Stimulated activated CD8-positive, alpha-beta memory T cell treated with anti-CD3 and anti-CD28 coated beads, Interleukin-15, amount 100 ng/mL, for 1 hour (primary cell): ENCODE measurements at places on chromosomes 7 and 10.

DNA sequence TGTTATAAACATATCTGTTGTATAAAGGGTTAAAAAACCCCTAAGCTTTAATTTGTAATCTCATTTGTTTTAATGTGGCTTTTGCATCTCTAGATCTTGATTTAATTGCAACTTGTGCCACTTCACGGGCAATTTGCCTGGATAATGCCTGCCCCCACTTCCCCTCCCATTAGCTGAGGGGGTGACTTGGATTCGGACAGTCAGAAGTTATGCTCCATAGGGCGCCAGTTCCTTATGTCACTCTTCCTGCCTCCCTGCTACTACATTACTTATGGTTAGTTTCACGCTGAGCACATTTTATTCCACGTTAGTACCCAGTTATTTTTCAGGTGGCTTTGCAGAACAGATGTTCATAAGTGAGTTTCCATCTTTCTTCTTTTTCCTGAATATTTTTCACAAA lies 1015.2 kb upstream of the PHF14 start:
- no peak for DNase-seq

DNA sequence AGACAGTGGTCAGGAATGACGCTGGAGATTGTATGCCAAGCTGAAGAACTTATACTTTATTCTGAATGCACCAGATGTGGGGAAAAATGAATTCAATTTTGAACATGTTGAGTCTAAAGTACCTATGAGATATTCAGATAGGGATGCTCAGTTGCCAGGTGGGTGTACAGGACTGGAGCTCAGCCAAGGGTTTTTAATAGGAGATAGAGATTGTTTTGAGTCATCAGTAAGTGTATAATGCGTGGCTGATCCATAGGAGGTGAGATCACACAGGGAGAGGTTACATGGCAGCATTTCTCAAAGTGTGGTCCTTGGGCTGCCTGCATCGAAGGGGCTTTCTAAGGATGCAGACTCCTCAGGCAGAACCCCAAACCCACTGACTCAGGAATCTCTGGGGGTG lies 6.8 kb upstream of the HIPK2 start:
- no peak for DNase-seq

- no peak for DNase-seq
These were observed 638.2 kb upstream of the IGFBP3 start for GRCh38 chr7:46559194-46559832.

DNA sequence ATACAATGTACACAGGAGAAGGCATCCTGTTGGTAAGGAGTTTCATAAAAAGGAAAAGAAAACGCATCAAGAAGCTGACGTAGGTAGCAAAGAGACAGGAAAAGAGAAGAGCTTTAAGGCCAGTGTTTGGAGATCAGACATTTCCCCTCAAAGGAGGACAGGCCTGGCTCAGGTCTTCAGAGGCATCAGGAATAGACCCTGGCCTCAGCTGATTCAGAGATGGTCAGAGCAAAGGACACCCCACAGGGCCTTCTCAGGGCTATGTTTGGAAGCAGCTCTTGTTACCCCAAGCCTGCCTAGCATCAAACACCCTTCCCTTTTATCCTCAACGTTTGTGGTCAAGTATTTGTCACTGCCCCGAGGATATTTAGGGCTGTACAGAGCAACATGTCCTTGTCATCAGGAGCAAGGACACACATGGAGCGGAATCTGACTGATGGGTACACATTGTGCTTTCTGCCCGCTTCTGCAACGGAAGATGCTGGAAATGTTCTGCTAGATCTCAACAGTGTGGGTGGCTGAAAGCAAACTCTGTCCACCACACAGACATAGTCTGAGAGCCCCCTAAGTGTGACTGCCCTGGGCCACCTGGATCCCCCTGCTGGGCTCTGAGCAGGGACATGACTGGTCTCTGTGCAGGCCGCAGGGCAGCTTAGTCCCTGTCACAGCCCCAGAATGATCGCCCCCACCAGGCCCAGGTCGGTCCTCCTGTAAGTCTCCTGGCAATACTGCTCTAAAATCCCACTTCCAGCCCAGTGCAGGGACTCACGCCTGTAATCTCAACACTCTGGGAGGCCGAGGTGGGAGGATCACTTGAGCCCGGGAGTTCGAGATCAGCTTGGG lies 1.0 kb upstream of the ZDHHC4 start:
- DNase-seq: no peak

DNA sequence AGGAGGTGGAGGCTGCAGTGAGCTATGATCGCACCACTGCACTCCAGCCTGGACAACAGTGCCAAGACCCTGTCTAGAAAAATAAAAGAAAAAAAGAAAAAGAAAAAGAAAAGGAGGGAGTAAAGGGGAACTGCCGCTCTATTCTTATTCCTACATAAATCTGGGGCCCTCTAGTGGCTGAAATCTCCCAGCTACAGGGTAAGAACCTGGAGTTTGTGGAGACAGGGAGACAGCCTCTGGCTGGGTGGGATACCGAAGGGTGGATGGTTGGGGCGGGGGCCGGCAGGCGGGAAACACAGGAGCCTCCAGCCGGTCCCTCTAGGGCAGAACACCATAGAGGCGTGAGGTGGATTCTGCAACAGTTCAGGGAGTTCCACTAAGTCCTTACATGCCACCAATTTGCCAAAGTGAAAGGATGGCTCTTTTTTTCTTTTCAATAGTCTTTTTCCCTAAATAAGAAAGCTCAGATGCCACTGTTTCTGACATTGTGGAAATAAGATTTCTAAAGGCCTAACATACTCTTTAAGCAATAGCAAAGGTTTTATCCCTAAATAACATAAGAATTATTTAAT lies 117.3 kb downstream of the SVIL start:
- no peak for DNase-seq

DNA sequence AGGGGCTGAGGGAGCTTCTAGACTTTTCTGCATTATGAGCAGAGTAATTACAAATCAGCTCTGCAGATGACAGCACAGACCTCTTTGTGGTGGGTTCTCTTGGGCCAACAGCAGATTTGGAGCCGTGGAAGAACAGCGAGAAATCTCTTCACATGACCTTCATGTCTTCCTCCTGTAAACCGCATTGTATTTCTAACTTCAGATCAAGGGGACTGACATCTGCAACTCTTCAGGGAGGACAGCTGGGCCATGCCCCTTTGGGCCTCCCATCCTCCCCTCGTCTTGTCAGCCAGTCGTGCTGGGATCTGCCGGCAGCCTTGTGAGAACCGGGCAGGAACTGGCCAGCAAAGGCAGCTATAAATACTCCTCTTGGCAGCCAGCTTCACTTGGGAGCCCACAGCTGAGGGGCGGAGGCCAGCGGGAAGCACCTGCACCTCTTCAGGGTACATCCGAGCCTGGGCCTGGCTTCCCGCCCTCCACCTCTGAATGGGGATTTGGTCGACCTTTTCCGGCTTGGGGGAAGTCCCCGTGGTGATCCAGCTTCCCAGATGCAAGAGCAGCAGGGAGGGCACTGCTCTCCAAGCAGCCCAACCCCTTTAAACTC lies 54.7 kb downstream of the STEAP1B start:
- no peak for DNase-seq

DNA sequence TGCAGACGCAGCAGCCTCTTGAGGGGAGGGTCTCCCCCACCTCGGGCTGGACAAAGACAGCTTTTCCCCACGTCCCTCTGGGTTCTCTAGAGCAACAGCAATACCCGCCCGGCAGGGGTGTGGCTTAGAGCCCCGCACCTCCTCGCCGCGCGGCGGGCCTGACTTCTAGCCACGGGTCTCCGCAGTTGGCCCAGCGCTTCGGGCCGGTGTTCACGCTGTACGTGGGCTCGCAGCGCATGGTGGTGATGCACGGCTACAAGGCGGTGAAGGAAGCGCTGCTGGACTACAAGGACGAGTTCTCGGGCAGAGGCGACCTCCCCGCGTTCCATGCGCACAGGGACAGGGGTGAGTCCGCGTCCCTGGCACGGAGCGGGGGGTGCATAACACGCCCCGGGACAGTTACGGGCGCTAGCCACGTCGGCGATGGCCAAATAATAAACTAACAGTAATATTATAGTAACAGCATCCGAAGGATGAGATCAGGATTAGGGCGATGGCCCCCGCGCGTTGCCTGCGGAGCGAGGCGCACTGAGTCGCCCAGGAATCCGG lies 1.2 kb downstream of the CYP2E1 start:
- DNase-seq: no peak

DNA sequence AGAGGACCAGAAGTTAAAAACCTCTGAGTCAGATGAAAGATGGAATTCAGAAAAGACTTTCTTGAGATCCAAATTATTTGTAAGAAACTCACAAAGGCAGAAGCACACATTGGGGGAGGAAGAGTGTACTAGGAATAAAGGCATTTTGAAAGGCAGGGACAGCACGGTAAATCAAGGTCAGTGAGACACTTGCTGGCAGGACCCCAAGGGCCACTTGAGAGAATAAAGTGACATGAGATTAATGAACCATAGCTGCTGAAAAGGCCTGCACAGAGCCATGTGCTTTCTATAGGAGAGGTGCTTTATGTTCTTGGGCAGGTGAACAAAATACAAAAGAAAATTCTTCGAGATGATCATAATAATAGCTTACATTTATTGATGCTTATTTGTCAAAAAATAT lies 929.9 kb upstream of the MBL2 start:
- no peak for DNase-seq

DNA sequence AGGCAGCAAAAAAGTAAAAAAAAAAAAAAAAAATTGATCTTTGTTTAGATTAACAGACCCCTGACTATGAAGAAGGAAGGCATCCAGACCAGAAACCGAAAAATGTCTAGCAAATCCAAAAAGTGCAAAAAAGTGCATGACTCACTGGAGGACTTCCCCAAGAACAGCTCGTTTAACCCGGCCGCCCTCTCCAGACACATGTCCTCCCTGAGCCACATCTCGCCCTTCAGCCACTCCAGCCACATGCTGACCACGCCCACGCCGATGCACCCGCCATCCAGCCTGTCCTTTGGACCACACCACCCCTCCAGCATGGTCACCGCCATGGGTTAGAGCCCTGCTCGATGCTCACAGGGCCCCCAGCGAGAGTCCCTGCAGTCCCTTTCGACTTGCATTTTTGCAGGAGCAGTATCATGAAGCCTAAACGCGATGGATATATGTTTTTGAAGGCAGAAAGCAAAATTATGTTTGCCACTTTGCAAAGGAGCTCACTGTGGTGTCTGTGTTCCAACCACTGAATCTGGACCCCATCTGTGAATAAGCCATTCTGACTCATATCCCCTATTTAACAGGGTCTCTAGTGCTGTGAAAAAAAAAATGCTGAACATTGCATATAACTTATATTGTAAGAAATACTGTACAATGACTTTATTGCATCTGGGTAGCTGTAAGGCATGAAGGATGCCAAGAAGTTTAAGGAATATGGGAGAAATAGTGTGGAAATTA lies 19.4 kb downstream of the GATA3 start:
- no peak for DNase-seq

- no peak for DNase-seq
These were observed 45.3 kb downstream of the STARD3NL start for GRCh38 chr7:38223306-38223705.

DNA sequence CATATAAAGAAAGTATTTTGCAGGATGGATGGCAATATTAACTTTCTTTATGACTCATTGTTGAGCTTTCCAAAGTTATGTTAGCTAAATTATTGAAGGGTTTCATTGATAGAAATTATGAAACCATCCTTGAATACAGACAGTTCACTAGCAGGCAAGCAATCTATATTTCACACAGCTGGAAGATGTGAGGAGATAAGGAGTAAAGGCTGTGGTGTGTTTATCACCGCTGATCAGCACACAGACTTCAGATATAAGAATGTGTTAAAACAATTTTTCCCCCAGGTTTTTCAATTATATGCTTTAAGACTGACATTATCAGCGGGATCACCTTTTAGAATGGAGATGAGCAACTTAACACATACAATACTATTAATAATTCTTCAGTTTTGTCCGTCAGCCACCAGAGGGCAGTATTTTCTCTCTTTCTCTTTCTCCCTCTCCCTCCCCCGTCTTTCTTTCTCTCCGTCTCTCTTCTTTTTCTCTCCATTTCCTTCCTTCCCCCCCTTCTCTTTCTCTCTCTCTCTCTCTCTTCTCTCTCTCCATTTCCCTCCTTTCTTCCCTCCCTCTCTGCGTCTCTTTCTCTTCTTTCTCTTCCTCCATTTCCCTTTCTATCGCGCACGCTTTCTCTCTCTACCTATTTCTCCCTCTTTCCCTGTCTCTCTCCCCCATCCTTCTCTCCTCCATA lies 62.9 kb upstream of the FAM171A1 start:
- DNase-seq: no peak

GRCh38 chr7:135372222-135372621 lies 137.7 kb downstream of the CNOT4 start:
- no peak for DNase-seq

GRCh38 chr7:130037703-130038102 lies 13.5 kb downstream of the ZC3HC1 start:
- no peak for DNase-seq

DNA sequence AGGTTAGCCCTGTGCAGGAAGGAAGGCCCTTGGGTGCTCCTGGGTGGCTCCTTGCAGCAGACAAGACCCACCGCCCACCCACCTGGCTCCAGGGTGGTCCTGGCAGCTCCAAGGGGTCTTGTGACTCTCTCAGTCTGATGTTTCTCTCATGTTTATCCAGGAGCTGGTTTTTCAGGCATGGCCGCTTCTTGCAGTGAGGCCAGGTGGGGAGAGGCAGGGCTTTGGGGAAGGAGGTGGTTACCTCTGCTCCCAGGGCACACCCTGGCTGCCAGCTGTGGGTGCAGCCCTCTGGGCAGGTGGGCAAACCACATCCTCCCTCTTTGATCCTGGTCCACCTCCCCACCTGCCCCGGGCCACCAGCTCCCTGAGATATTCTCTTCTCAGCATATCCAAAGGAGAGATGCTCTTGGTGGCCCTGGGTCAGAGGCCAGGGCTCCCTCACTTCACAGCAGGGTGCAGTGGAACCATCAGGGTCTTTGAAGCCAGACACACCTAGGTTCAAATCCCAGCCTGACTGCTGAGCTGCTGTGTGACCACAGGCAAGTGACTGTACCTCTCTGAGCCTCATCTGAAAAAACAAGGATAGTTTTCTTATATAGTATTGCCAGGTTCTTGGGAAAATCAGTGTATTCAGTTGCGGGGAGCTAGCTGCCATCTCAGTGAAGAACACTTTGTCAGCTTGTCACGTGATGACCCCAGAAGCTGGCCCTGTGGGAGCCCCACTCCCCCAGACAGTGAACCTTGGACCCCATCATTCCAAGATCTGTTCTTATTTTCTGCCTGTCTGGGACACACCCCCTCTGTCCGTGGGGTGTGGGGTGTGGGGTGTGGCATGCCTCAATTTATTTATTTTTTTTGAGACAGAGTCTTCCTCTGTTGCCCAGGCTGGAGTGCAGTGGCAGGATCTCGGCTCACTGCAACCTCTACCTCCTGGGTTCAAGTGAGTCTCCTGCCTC lies 11.5 kb downstream of the GTF2IRD1 start:
- no peak for DNase-seq

DNA sequence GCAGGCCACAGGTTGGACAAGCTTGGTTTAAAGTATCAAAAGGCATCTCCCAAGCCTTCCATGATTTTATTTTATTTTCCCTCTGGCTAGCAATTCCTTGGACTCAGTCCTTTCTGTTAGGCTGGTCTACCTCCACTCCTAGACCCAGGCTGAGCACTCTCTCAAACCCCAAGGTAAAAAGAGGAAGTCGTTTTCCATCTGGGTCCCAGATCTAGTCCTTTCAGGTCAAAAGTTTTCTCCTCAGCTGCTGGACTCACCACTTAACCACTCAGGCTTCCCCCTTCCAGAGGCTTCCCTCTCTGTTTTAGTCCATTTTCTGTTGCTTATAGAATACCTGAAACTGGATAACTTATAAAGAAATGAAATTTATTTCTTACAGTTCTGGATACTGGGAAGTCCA lies 252.3 kb upstream of the MKLN1 start:
- no peak for DNase-seq

GRCh38 chr7:131010029-131010716 lies 276.2 kb upstream of the KLF14 start:
- no peak for DNase-seq
